Mammary epithelial cell (primary cell): ENCODE measurements at places on chromosomes 3 and 15. TPM values are rescaled to one million over a fixed set of nuclear protein-coding genes. Genes with fewer than 3 reads are reported as not detected.

The CCDC14 gene
- polyA plus RNA-seq = 28.5 TPM

The THAP10 gene
- polyA plus RNA-seq = 2.5 TPM

The REC114 gene
- polyA plus RNA-seq = not detected

The SGO1 gene
- polyA plus RNA-seq = 3.7 TPM

The TM4SF1 gene
- 285 TPM for polyA plus RNA-seq

The ZPLD1 gene
- polyA plus RNA-seq = 0.82 TPM

The SLC7A14 gene
- polyA plus RNA-seq = not detected

The RETNLB gene
- not detected for polyA plus RNA-seq

The EXD1 gene
- 0.08 TPM for polyA plus RNA-seq

The TMEM40 gene
- 124 TPM for polyA plus RNA-seq

The CLDN16 gene
- polyA plus RNA-seq = 0.08 TPM

The LMAN1L gene
- not detected for polyA plus RNA-seq

The NPAP1 gene
- polyA plus RNA-seq = not detected

The FBXW12 gene
- polyA plus RNA-seq = not detected

The SYNPR gene
- not detected for polyA plus RNA-seq

The OIP5 gene
- polyA plus RNA-seq = 12.2 TPM

The ERC2 gene
- polyA plus RNA-seq = 0.39 TPM

The CFAP92 gene
- 0.29 TPM for polyA plus RNA-seq

The TOPAZ1 gene
- polyA plus RNA-seq = not detected
